ENCODE measurements at places on chromosomes 5 and 9. TPM values are rescaled to one million over a fixed set of nuclear protein-coding genes. Genes with fewer than 3 reads are reported as not detected.

- H3K4me1 ChIP-seq, result no peaks in the 10 kb centered on the region
- no peaks in the 10 kb centered on the region for H3K36me3 ChIP-seq
- no peak for DNase-seq
- H3K27me3 ChIP-seq, result no peaks in the 10 kb centered on the region
Observed at GRCh38 chr5:98128846-98129245, 644.6 kb upstream of the RGMB start.

DNA sequence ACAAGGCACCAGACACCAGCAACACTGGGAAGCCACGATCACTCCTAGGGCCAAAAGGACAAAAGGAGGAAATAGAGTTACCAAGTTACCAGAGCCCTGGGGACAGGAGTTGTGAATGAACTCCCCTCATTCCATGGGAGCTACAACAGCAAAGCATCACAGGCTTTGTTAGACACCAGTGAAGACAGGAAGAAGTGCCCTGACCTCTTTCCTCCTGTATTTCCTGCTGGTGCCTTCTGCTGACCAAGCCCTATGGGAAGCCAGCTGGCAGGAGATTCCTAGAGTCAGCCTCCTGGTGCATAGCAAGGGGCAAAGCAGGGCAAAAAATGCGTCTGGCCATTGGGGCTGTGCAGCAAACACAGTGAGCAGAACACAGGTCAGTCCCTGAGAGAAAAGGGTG, 374.7 kb downstream of the ZSWIM6 start:
- H3K4me1 ChIP-seq, result peaks cover 2% of the 10 kb centered on the region
- H3K27me3 ChIP-seq, result peaks cover 40% of the 10 kb centered on the region
- H3K27ac ChIP-seq, result no peak overlapping the region
- H3K4me3 ChIP-seq, result no peak overlapping the region

DNA sequence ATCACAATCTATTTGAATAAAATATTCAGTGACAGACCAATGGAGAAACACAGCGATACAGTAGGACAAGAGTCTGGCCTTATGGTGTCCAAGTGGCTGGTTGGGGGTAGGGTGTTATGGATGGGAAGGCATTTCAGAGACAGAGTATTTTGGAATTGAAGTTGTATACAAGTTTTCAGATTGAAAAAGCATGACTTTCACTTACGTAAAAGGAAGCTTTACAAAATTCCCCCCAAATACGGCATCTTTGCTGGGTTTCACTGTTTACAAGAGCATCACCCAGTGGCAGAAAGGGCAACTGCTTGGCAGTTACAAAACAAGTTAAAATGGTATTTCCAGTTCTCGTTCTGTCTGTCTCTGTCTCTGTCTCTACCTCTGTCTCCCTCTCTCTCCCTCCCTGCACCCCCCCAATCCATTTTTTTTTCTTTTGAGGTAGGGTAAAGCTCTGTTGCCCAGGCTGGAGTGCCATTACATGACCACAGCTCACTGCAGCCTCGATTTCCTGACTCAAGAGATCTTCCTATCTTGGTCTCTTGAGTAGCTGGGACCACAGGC, 86.2 kb downstream of the PTPN3 start:
- H3K27ac ChIP-seq, result no peak overlapping the region
- peaks cover 4% of the 10 kb centered on the region for H3K4me1 ChIP-seq
- no peaks in the 10 kb centered on the region for H3K36me3 ChIP-seq
- H3K27me3 ChIP-seq, result peaks cover 17% of the 10 kb centered on the region

DNA sequence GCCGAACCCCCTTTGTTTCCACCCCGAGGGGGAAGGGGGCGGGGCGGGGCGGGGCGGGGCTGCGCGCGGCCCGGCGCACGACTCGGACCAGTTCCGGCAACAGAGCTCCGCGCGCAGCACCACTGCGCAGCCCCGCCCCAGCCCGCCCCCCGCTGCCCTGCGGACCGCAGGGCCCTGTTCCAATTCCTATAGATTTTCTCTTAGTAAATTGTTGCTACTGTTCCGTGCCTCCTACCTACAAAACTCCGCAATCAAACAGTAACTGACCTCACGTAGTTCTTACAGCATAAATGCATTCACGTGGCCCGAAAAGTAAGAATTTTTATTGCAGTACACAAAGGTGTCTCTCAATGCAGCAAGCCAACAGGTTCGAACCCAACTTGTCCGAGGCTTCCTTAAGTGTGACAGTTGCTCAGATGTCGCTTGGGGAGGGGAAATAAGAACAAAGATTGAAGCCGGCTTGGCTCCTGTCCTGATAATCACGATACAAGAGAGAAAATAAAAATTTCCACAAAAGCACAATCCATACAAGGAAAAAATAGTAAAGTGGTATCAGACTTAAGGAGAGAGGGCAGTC, 1.2 kb upstream of the RNF38 start:
- peak overlapping the region; percentile 98 for H3K27ac ChIP-seq
- H3K36me3 ChIP-seq, result no peaks in the 10 kb centered on the region
- H3K4me1 ChIP-seq, result peaks cover 37% of the 10 kb centered on the region
- no peak for DNase-seq

Gene CXCL14
- not detected for total RNA-seq
